Neural progenitor cell (in vitro differentiated cells): ENCODE measurements at places on chromosomes 6 and 20. TPM values are rescaled to one million over a fixed set of nuclear protein-coding genes. Genes with fewer than 3 reads are reported as not detected.

Gene CYP39A1
- 4.5 and 7.1 TPM in 2 replicates for total RNA-seq

Gene VIP
- not detected in 2 replicates for total RNA-seq

Gene TEAD3
- total RNA-seq: 9.7 and 23.5 TPM in 2 replicates

Gene BCAS4
- total RNA-seq: 15.3 and 24.1 TPM in 2 replicates

Gene PROCR
- total RNA-seq: 3.1 and 4.6 TPM in 2 replicates

Gene HDDC2
- total RNA-seq: 76.1 and 114 TPM in 2 replicates

Gene ATRN
- total RNA-seq: 31.2 and 36.8 TPM in 2 replicates

- no peak for DNase-seq
Observed at GRCh38 chr6:158278004-158278403, 34.3 kb upstream of the TULP4 start.

GRCh38 chr6:44133003-44133931 lies 5.9 kb downstream of the TMEM63B start:
- peak; percentile 71 for DNase-seq

DNA sequence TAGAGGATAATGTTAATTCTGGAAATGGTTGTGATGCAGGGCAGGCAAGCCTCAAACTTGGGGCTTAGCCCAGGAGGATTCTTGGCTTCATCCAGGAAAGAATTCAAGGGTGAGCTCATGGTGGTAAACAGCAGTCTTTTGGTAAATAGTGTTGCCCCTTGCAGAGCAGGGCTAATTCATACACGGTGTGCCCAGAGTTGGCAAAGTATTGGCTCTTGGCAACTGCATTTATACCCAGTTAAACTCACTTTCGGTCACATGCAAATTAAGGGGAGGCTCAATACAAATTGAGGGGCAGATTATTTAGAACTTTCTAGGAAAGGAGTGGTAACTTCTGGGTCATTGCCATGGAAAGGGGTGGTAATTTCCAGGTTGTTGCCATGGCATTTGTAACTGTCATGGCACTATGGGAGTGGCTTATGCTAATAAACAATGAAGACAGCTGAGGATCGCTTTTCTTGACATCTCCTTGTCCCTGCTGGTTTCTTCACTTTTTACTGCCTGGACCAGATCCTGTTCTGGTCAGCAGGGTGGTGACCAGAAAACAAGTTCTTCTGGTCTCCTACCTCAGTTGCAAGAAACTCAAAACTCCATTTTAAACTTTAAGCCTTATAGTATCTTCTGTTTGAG lies 3.9 kb upstream of the OTOR start:
- DNase-seq: no peak

- DNase-seq: peak; percentile 57
Observed at GRCh38 chr6:160933256-160933655, 58.3 kb upstream of the MAP3K4 start.

DNA sequence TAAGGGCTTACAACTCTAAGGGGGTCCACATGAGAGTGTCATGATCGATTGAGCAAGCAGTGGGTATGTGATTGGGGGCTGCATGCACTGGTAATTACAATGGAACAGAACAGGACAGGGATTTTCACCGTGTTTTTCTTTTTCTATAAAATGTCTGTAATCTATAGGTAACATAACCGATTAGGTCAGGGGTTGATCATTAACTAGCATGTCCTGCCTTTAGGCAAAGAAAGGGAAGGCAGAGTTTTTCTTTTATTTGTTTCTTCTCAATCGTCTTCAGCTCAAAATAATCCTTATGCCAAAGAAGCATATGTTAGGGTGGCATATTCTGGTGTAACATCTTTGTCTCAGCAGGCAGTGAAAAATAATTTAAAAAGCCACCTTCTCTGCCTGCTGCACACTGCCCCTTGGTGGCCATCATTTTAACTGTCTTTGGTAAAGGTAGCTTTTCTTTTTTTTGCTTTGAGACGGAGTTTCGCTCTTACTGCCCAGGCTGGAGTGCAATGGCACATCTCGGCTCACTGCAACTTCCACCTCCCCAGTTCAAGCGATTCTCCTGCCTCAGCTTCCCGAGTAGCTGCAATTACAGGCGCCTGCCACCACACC lies 9.7 kb upstream of the CEP43 start:
- peak; percentile 9 for DNase-seq

DNA sequence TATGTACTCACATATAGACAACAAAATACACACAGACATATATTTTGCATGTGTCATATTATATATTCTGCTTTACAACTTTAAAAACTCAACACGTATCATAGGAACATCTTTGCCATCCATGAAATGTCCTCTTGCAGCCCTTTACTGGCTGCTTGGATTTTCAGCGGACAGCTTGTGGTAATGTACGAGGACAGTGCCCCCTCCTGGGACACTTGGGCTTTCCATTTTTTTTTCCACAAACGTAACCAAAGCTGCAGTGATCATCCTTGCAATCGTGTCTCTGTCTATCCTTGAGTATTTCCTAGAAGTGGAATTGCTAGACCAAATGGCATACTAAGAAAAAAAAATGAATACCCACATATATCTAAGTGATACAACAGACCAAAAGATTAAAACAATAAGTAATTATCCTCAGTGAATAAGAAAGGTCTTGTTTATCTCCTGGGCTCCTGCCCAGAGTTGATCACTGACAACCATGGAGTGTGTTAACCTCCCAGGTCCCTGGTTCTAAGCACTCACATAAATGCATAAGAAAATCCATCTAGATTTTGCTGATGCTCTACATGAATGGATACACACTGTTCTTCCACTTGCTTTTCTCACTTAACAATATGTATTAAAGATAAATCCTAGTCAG lies 18.1 kb downstream of the BPI start:
- DNase-seq: peak; percentile 75

DNA sequence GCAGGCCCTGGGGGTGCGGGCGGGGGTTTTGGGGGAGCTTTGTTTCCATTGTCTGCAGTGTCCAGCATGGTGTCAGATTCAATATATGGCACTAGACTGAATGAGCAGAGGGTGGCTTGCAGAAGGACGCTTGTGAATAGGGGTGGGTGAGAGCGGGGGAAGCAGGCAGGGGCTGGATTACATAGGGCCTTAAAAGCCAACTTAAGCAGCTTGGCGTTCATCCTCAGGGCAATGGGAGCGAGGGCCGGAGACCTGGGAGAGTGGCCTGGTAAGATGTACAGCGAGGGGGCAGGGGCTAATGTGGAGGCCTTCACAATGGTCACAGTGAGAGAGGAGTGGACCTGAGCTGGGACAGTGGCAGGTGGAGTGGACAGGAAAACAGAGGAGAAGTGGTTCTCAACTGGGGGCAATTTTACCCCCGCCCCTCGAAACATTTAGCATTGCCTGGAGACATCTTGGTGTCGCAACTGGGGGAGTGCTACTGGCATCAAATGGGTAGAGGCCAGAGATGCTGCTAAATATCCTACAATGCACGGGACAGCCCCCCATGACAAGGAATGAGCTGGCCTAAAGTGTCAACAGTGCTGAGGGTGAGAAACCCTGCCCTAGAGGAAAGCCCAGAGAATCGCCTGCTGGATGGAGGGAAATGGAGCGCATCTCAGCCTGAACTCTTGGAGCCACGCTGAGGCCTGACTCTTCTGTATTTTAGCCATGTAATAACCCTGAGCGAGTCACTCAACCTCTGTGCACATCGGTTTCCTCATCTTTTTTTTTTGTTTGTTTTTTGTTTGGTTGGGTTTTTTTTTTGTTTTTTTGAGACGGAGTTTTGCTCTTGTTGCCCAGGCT lies 15.1 kb upstream of the BAK1 start:
- DNase-seq: peak; percentile 37

DNA sequence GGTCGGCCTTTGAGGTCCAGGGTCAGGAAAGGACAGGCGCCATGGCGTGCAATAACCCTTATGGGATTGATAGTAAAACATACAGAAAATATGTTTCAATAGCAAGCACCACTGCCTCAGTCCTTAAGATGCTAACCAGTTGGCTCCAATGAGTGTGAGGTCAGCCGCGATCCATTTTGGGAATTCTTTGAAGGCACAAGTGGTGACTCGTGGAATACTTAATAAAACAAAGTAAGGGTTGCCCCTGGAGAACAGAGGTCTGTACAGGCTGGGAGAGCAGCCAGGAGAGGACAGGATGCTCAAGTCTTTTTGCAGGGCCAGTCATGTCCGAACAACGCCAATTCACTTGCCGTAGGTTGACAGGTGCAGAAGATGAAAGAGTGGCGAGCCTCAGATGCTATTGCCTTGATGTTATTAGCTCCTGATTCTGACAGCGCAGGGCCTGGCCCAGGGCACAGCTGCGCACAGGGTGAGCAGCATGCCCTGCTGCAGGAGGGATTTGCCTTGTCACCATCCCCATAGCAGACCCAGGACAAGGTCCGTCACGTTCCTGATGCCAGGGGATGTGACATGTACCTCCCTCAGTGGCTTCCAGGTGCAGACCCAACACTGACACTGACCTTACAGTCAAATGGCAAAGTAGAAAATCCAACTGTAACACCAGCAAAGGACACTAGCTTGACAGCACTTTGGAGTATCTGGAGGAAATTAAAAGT lies 21.8 kb downstream of the SYNDIG1 start:
- no peak for DNase-seq

GRCh38 chr20:15200147-15200565 lies 862.7 kb upstream of the FLRT3 start:
- DNase-seq: no peak
